ENCODE measurements at places on chromosomes 2 and 18. TPM values are rescaled to one million over a fixed set of nuclear protein-coding genes. Genes with fewer than 3 reads are reported as not detected.

DNA sequence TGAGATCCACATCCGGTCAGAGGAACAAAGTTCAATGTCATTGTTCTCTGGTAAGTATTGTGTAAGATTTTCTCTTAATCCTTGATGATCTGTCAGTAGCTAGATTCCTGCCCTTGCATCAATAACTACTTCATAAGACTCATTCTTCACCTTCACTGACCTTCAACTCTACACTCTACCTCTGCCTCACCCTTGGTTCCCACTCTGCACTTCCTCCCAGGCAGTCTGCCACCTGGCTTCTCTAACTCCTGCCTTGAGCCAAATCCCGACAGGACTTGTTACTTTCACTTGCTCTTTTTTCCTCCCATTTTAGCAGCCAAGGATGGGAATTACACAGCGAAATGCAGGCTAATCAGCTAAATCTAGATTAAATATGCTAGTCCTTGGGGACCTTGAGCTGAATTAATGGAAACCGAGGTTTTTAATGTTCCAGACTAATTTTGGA is 190.7 kb downstream of the DLGAP1 start:
- no peaks in the 10 kb centered on the region for H3K36me3 ChIP-seq
- no peak for DNase-seq
- no peak overlapping the region for H3K4me3 ChIP-seq
- H3K4me1 ChIP-seq = no peaks in the 10 kb centered on the region
- H3K27me3 ChIP-seq = no peaks in the 10 kb centered on the region

GRCh38 chr18:46070815-46071652 is 1.0 kb downstream of the PSTPIP2 start:
- no peaks in the 10 kb centered on the region for H3K36me3 ChIP-seq
- H3K4me3 ChIP-seq = peak overlapping the region; percentile 80
- peaks cover 14% of the 10 kb centered on the region for H3K27me3 ChIP-seq
- peak overlapping the region; percentile 43 for H3K27ac ChIP-seq
- DNase-seq = peak; percentile 11
- peaks cover 29% of the 10 kb centered on the region for H3K4me1 ChIP-seq

- H3K27me3 ChIP-seq = no peaks in the 10 kb centered on the region
- DNase-seq = no peak
- peaks cover 4% of the 10 kb centered on the region for H3K4me1 ChIP-seq
Measured at GRCh38 chr2:207097278-207097677, 68.5 kb downstream of the KLF7 start.

The C1GALT1C1L gene
- polyA plus RNA-seq = not detected

- H3K4me1 ChIP-seq = peaks cover 7% of the 10 kb centered on the region
- no peak overlapping the region for H3K4me3 ChIP-seq
- H3K27ac ChIP-seq = no peak overlapping the region
- DNase-seq = no peak
- H3K36me3 ChIP-seq = no peaks in the 10 kb centered on the region
Measured at GRCh38 chr18:3578621-3579020, 128.6 kb downstream of the TGIF1 start.

DNA sequence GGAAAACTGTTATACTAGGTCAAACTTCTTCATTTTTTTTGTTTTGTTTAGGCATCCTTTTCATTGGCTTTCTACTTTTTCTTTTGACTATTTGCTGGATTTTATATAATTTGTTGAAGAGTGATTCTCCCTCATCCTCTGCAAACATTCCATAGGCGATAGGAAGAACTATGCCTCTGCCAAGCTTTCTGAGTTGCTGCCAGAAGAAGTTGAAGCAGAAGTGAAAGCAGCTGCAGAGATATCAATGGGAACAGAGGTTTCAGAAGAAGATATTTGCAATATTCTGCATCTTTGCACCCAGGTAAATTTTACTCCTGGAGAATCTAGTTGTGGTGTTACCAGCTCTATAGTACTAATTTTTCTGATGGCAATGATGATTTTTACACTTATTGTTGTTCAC is 25.4 kb downstream of the NOP58 start:
- no peaks in the 10 kb centered on the region for H3K4me1 ChIP-seq
- H3K27ac ChIP-seq = peak overlapping the region; percentile 35
- DNase-seq = no peak
